Activated T-cell treated with anti-CD3 and anti-CD28 coated beads for 1 hour (primary cell): ENCODE measurements at places on chromosomes 2 and 18.

- no peak for DNase-seq
Observed at GRCh38 chr2:20247084-20247483, 22.2 kb upstream of the SDC1 start.

- no peak for DNase-seq
Observed at GRCh38 chr2:217517402-217517801, 485.4 kb downstream of the TNS1 start.

DNA sequence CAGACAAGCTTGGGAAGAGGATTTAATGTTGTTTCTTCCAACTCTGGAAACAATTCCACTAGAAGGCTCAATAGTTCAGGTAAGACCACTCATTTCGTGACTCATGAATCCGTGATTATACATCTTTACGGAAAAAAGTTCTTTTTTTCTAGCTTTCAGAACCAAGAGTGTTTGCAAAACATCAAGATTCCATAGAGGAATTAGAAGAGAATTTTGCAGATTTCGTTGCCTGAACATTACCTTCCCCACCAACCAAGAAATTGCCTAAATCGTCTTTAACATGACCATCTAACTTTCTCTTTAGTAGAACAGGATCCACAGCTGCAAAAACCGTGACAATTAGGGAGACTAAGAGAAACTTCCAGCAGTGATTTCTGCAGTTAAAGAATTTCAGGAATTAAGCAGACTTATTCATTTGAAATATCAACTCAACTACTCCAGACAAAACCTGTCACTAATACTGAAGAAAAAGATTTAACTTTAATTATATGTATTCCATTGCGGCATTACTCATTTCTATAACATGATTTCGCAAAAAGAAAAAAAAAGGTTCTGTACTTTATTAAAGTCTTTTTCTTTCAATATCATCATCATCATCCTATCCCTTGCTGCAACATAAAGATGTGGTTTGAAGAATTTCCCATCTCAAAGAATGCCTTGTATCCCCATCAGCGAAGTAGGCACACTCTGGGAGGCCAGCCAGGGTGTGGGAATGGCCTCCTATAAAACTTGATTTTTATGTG is 1.9 kb upstream of the NAB1 start:
- no peak for DNase-seq

DNA sequence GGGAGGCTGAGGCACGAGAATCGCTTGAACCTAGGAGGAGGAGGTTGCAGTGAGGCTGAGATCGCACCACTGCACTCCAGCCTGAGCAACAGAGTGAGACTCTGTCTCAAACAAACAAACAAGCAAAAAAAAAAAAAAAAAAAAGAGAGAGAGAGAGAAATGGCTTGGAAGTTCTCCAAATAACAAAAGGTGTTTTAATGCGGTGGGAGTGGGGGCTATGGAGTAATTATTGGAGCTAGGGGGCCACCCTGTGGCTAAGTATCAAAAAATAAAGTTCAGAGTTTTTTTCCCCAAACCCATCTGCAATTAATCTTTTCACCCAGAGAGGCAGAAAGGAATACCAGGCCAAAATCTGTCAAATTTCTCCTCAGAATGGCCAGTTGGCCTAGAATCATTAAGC is 23.0 kb upstream of the CEP68 start:
- no peak for DNase-seq

DNA sequence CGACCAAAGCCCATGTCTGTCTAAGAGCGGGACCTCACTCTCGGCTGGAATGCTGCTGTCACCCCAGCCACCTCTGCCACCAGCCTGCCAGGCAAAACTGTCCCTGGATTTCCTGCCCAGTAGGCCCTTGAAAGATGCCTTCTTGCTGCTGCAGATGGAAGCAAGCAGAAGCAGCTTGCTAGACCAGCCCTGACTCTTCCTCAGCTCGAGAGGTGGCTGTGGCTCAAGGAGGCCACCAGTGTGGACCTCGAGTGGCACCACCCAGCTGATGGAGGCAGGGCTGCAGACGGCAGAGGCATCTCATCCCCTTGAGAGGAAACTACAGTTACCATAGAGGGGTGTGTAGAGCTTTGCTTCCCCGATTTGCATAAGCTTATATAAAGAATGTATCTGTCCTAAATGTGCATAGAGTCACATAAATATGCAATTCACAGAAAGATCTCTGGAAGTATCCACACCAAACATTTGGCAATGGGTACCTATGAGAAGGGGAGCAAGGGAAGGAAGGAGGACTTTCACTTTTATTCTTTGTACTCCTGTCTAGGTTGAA is 20.6 kb downstream of the ADCY3 start:
- no peak for DNase-seq

- no peak for DNase-seq
Observed at GRCh38 chr2:66673286-66673685, 238.4 kb downstream of the MEIS1 start.

DNA sequence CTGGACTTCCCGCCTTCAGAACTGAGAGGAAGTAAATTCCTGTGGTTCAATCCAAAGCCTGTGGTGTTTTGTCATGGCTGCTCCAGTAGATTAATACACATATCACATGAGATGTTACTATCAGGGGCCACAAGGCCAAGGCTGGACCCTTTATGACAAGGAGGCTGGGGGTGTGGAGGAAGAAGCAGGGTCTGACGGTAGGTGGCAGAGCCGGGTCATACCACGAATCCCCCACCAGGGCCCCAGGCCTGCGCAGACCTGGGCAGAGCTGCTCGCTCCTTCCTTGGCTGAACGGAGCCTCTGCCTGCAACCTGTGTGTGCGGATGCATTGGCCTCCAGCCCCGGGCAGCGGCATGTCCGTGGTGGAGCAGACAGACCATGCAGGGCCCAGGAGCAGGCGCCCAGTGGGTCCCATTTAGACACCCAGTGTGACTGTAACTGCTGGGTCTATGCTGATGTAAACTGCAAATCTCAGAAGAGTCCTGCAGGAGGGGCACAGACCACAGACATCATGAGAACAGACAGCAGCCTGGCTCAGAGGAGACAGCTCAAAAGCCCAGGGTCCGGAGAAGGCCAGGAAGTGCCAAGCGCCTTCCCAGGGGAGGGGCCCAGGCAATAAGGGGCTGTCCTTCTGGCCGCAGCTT is 155.2 kb downstream of the PXDN start:
- no peak for DNase-seq

DNA sequence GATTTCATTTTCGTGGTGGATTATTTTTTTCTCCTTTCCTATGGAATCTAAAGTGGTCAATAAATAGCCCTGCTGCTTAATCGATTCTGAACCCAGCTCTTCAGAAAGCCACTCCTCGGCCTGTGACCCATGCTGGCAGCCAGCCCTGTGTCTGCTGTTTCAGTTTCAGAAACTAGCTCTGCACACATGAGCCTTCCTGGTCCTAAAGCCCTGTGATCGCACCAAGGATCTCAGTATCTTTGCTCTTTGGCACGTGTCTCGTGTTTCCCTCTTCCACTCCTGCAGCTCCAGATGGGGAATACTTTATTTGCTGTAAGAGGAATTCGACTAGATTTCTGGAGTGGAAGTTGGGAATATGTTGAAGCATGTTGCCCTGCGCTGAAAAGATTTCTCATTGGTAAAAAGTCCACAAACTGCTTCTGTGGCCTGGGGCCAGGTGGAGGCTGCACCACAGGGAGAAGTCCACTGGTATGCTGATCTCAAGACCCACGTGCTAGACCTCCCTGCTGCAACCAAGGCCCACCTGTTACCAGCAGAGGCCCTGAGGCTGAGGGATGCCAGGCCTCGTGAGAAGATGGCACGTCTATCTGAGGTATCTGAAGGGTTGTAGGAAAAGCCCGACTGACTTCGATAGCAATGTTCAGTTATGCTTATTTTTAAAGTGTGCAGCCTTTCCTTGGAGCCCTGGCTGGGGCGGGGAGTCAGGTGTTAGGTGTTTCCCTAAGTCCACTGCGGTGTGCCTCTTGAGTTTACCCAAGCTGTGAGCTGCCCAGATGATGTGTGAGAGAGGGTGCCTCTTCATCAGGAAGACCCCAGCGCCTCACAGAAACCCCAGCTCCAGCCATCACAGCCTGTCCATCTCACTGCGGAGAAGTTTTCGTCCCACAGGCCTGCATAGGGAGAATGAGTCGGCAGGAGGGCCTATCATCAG is 33.6 kb upstream of the CELF4 start:
- no peak for DNase-seq

DNA sequence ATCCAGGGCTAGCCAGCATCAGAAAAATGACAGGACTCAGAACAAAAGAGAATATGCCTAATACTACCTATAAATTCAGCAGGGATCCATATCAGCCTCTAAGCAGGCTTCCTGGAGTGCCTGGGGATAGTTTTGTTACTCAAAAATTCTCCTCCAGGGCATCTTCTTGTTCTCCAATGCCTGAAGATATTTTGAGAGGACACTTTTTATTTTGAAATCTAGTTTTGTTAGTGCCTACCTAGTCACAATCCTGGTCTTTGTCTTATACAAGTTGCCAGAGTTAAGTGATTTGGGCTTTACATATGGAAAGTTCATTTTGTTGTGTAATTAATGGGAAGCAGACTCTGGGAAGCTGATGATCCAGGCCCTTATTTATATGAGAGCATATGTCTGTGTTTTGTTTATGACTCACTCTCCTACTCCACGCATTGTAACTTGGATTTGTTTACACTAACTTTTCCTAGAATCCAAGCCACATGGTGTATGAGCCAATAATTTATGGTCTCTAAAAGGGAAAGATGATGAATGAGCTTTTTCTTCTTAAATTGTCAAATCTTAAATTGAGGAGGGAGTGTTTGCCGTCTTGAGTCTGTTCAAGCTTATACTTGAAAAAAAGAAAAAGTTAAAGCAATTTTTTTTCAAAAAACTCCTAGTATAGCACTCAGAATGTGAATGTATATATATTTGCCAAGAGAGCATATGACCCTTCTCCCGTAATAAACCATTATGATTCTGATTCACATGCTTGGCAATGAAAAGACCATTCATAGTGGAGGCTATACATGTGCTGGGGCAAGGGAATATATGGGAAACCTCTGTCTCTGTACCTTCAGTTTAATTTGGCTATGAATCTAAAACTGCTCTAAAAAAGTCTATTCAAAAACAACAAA is 370.3 kb downstream of the SETBP1 start:
- DNase-seq: no peak

- DNase-seq: no peak
Observed at GRCh38 chr18:45856531-45856930, 31.1 kb downstream of the SIGLEC15 start.

DNA sequence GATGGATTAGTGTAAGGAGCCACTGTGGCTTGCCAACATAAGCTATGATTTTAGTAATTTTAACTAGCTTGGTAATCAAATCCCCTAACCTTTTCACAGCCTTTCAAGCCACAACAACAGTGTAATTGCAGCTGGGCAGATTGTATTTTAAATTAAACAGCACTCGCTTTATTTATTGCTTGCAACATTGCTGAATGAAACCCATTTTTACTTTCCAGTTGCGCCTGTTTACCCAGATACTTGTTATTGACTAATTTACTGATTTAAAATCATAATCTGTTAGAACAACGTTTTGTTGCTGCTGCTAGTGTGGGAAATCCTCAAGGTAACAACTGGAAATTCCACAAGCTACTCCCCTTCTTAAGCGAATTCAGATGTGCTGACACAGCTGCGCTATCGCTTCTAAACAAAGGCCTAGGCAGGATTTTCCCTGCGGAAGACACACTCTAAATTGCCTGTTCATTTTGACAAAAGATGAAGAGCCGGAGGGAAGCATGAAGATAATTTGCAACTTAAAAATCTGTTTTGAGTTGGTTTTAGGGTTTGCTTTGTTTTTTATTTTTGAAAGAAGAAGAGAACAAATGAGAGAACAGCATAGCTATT is 283.9 kb downstream of the ALPK2 start:
- no peak for DNase-seq

- DNase-seq: no peak
Observed at GRCh38 chr2:235439959-235440662, 53.7 kb upstream of the AGAP1 start.

DNA sequence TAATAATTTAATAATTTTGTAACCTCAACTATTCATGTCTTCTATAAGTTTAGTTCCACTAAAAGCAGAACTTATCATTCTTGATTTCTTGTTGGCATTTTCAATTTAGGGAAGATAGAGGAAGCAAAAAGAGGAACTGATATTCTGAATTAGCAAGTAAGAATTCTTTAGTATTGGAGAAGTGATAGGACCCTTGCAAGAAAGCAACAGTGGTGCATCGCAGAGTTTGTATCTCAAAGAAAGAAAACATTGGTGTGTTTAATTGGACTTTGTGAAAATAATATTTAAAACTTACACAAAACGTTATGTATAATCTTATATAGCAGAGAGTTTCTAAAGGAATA is 36.5 kb upstream of the TNFRSF11A start:
- DNase-seq: no peak

DNA sequence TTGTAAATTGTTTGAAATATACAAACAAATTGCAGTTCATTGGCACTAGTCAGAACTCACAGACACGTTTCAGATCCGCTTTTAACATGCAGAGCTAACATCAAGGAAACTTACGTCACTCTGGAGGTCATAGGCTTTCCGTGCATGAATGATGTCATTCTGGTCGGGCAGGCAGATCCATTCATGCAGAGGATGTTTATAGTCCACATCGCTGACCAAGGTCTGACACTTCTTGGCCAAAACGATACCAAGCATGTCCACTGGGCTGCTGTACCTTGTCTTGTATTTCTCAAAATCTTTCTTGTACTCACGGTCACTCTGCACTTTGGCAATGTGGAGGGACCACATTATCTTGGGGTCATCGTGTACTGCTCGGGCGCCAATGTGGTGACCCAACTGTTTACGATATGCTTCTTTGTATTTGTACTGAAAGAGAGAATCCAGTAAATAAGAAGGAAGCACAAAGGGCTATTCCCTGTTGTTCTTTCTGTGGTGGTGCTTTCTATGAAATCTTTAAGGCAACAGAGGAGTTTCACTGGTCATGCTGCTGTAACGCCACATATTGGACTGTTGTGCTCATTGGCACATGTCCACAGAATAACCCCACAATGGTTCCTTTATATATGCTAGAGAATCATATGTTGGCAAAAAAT is 114.8 kb downstream of the NEB start:
- DNase-seq: no peak

DNA sequence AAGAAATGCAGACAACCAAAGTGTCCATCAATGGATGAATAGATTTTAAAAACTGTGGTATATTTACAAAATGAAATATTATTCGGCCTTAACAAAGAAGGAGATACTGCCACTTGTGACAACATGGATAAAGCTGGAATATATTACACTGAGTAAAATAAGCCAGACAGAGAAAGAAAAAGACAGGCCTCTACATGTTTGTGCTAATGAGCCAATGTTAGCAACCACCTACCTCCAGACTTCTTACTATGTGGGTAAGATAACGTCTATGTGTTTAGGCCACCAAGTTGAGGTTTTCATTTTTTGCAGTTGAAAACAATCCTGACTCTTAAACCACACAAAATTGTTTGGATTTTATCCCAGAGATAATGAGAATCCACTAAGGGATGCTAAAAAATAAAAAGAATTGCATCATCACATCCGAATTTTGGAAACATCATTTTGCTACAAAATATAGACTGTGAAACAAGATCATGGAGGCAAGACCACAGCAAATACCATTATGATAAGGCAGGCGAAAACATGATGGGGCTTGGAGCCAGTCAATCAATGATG is 47.0 kb downstream of the EVA1A start:
- no peak for DNase-seq

DNA sequence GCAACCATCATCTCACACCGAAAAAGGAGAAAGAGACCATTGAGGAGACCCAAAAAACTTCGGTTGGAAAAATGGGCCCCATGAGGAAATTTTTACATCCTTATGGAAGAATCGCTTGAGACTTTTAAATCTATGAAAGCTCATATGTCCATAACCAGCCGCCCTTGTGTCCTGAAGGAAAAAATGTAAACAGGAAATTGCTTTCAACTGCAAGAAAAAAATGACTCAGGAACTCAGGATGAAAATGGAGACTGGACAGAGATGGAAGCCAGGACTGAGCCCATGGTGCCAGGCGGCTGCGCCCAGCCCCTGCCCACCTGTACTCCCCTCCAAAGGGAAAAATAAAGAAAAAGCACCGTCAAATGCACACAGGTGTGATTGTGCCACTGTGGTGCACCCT is 81.5 kb upstream of the SLC66A3 start:
- DNase-seq: no peak
